ENCODE measurements at places on chromosomes 12 and 14. TPM values are rescaled to one million over a fixed set of nuclear protein-coding genes. Genes with fewer than 3 reads are reported as not detected.

B4GALNT1 gene
- polyA plus RNA-seq: 2.4 TPM

TBC1D30 gene
- 14.3 TPM for polyA plus RNA-seq

CCDC197 gene
- polyA plus RNA-seq: not detected

CAPS2 gene
- polyA plus RNA-seq: 3.1 TPM

Measured in large intestine (tissue), 12 donors.